ENCODE measurements at places on chromosomes 12 and 14.

GRCh38 chr14:37081218-37081617 is 91.2 kb downstream of the SLC25A21 start:
- no peak for DNase-seq

GRCh38 chr12:97301576-97301975 is 161.0 kb upstream of the RMST start:
- DNase-seq, result peak; percentile 97

- DNase-seq, result no peak
These were observed 580.4 kb downstream of the VRK1 start for GRCh38 chr14:97377550-97377949.

DNA sequence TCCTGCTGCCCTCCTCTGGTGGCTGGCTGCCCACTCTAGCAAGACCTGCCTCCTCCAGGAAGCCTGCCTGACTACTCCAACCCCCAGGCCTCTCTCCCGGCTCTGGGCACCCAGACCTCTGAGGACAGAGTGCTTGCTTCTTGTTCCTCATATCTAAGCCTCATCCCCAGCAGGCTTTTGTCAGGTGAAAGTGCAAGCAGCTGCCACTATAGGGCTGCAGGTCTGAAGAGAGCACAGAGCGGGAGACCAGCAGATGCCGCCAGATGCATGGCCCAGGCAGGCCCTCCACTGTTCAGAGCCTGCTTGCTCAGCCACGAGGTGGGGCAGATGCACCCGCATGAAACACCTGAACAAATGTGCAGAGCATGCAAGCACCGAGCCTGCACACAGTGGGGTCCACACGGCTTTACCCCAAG is 73.0 kb downstream of the SERPINA3 start:
- peak; percentile 70 for DNase-seq

- DNase-seq, result no peak
These were observed 155.5 kb upstream of the CCND2 start for GRCh38 chr12:4118017-4118510.

DNA sequence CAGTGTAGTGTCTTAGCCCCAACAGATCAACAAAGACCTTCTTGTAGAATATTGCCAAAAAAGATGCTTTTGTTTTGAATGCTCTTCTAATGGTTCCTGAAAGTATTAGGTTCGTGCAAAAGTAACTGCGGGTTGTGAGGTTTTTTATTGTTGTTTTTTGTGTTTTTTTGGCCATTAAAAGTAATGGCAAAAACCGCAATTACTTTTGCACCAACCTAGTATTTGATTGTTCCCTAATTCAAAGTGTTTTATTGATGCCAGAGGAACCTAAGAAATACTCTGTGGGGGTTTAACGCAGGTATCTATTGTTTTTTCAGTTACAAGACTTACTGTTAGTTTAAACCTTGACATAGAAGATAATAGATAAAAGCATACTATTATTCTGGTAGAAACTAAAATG is 150.8 kb upstream of the DAAM1 start:
- DNase-seq, result no peak

- DNase-seq, result peak; percentile 94
These were observed 968.6 kb downstream of the DIO2 start for GRCh38 chr14:79242666-79243065.

- peak; percentile 63 for DNase-seq
These were observed at the start of gene MARCHF9 for GRCh38 chr12:57754411-57755193. TSS of gene MARCHF9 (plus strand) at chr12:57755103. CDS start at chr12:57755529, 426 bp downstream.

DNA sequence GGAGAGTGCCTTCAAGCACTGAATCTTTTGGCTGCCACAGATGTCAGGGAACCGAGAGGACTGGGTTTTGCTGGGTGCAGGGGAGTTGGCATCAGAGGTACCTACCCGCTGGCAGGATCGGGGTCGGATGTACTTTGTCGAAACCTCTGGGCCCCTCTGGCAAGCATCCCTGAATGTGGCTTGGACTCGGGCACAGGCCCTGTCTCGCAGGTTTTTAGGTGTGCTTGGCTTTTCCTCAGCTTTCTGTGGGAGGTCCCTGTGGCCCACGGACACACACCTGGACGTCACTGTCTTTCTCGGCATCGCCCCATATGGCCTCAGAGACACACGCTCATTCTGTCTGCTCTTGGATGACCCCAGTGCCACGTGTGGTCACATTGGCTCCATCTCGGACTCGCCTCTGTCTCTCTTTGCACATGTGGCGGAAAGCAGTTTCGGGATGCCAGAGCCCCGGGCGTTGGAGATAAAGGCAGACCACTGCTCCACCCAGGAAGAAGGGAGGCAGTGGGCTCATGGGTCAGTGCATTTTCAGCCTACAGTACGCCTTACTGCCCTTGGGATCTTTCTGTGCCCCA is 769.6 kb upstream of the ALG10B start:
- no peak for DNase-seq

- no peak for DNase-seq
These were observed 272.0 kb upstream of the SFSWAP start for GRCh38 chr12:131438881-131439280.

DNA sequence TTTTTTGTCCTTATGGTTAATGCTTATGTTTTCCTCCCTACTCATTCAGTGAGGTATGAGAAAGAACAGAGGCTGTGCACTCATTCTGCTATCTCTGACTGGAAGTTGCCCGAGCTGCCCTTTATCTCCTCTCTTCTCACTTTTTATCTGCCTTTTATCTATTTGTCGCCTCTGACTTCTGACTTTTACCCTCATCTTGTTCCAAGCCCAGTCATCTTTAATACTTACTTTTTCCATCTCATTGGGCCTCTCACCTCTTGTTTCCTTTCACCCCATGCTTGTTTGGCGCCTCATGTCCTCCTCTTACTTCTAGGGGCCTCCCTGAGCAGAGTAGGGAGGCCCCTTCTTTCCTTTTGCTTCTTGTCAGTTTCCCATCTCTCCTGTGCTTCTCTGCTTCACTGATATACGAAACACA is 50.7 kb downstream of the DIP2B start:
- DNase-seq, result no peak

GRCh38 chr12:65603438-65604351 is 220.6 kb upstream of the HMGA2 start:
- no peak for DNase-seq

DNA sequence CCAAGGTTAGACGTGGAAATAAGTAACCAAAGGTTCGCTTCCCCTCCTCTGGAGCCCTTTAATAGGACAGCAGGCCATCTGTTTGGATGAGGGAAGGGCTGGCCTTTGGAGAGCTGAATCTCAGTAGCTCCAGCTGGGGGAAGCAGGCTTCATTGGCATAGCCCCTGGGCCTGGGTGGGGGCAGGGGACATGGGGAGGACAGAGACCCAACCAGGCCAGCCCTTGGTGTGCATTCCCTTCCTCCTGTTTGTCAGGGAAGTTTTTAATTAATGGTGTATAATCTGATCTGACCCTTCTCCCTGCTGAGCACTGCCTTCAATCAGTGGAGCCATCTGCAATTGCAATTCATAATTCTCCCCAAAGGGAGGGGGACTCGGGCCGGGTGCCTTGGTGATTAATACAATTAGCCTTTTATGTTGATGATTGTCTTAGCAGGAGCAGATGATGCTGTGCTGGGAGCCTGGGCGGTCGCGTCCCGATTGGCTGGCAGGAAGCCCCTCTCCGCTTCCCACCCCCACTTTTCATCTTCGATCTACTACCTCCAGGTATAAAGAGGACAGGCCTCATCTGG is 6.4 kb downstream of the AQP6 start:
- peak; percentile 97 for DNase-seq

DNA sequence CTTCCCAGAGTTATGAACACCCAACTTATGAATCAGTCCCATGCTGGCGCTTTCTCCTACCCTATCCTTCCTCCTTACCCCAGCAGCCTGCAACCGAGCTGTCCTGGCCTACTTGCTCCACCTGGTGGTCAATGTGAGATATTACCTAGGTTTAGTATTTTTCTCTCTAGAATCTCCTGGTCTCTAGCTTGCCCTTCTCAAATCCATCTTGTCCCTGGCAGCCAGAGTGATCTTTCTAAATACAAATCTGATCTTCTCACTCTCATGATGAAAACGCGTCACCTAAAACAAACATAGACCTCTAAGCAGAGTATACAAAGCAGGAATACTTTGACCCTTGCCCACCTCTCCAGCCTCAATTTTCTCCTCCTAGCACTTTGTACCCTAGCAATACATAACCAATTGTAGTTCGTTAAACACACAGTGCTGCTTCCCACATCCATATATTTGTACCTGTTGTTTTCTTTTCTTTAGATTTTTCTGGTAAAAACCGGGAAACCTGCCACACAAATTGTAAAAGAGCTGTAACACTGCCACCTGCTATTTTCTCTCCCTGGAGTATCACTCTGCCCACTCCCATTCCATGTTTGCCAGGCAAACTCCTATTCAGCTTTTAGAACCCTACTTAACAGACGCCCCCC is 20.0 kb upstream of the TCP11L2 start:
- peak; percentile 50 for DNase-seq

DNA sequence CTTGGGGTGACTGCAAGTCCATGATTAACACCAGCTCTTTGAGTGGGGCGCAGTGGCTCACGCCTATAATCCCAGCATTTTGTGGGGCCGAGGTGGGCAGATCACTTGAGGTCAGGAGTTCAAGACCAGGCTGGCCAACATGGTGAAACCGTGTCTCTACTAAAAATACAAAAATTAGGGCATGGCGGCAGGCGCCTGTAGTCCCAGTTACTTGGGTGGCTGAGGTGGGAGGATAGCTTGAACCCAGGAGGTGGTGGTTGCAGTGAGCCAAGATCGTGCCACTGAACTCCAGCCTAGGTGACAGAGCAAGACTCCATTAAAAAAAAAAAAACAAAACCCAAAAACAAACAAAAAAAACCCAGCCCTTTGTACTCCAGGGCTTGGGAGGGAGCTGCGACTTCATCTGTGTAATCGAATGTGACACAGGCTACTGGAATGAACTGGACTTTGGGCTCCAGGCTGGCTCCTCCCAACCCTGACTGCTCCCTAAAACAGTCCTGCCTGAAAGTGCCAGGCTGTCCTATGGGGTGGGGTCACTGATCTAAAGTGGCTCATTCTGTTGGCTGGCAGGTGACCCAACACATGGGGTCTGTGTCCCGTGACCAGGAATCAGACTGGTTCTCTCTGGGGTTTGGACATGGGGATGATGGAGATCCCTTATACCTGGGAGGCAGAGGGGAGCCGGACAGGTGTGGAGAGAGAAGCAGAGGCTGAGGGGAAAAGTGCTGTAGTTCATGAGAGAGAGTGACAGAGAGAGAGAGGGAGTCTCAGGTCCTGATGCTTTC is 9.3 kb upstream of the C12orf43 start:
- no peak for DNase-seq

DNA sequence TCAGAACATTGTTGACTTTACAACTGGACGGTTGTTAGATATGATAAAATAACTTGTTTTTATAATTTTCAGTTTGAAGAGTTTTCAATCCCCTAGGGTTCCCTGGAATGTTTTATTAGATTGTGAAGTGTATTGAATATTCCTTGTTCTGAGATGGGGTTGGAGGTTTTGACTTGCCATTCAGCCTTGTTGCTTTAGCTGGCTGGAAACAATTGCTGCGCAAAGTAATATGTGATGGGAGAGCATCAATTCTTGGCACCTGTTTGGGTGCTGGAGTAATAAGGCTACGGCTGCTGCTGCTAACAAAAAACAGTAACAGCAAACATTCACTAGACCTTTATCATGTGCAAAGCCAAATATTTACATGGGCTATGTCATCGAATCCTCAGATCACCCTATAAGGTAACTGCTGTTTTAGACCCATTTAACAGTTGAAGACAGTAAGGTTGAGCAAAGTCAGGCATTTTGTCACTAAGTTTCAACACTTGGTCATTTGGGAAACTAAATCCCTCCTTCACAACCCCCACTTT is 241.0 kb upstream of the TBX3 start:
- no peak for DNase-seq

GRCh38 chr12:98646294-98647090 is 1.4 kb downstream of the APAF1 start:
- DNase-seq, result no peak

DNA sequence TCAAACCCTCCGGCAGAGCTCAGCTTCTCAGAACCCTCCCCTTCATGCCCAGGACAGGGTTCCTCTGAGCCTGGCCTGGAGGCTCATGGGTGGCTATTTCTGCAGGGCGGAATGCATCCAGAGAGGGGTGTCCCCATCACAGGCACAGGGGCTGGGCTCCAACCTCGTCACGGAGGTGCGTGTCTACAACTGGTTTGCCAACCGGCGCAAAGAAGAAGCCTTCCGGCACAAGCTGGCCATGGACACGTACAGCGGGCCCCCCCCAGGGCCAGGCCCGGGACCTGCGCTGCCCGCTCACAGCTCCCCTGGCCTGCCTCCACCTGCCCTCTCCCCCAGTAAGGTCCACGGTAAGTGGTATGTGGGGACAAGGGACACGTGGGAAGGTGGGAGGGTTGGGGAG is 15.7 kb downstream of the HNF1A start:
- DNase-seq, result no peak

GRCh38 chr12:76311796-76312195 is 36.4 kb downstream of the BBS10 start:
- DNase-seq, result no peak

GRCh38 chr14:92490239-92490959 is 23.2 kb upstream of the RIN3 start:
- DNase-seq, result no peak

DNA sequence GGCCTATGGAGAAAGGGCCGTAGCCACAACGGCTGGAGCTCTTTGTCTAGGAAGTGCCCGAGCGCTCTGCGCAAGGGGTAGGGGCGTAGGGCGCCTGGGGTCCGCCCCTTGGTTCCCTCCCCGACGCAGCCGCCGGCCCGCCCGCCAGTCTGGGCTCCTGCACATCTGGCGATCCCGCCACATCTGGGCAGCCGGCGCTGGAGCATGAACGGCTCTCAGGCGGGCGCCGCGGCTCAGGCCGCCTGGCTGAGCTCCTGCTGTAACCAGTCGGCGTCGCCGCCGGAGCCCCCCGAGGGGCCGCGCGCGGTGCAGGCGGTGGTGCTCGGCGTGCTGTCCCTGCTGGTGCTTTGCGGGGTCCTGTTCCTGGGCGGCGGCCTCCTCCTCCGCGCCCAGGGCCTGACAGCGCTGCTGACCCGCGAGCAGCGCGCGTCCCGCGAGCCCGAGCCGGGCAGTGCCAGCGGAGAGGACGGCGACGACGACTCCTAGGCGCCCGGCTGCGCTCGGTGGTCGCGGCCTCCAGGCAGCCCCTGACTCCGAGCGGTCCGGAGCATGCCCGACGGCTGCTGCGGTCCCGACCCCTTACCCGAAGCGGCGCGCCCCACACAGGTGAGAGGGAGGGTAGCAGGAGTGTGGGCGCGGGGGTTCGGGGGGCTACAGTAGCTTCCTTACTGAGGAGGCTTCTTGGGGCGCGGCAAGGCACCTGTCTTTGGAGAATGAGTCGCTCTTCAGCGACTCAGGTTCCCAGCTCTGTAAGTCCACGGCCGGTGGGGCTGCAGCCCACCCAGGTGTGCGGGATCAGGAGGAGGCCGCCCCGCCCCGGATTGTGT is at the start of gene SMIM41:
Gene SMIM41, plus strand, starts transcription at position 129 of the 827 bp plus-strand sequence. Its CDS starts 76 bp downstream, at position 205.
- no peak for DNase-seq

DNA sequence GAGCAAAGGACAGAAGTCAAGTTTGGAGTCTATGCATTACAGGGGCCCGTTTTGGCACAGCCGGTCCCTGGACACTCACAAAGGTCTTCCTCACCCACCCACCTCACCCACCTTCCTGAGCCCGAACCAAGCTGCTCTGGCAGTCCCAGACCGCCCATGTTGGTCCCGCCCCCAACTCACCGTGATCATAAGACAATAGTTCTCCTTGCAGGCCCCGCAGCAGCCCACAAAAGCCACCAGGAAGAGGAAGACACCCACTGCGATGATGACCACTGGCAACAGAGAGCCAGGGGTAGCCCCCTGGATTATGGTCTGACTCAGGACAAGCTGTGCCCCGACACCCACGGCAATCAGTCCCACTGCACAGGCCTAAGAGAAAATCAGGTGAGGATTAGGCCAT is 1.8 kb downstream of the CD63 start:
- no peak for DNase-seq

Data from NCI-H524 (cell line).